Lower lobe of right lung (tissue), 2 donors: ENCODE measurements at places on chromosomes 7 and 10.

DNA sequence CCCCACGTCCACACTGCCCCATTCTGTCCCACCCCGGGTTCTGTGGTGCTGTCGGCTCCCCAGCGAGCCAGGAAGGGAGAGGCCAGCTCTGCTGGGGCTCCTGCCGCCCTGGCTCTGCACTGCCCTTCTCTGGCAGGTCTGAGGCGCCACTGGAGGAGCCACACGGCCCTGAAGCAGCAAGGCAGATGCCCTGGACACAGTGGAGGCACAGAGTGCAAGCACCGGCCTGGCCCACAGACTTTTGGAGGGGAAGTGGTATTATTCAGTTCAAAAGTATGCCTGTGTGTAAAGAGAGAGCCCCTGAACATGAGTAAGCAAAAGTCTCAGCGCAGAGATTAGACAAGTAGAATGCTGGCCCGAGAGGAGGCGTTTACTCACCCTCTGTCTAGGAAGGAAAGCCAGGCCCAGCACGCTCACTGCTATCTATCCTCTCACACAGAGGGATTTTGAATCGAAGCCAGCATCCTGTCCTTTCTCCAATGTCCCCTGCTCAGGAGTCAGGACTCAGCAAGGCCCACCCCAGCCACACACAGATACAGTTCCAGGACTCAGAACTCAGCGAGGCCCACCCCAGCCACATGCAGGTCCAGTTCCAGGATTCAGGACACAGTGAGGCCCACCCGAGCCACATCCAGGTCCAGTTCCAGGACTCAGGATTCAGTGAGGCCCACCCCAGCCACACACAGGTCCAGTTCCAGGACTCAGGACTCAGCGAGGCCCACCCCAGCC is 115.0 kb downstream of the EGFR start:
- no peak for DNase-seq

DNA sequence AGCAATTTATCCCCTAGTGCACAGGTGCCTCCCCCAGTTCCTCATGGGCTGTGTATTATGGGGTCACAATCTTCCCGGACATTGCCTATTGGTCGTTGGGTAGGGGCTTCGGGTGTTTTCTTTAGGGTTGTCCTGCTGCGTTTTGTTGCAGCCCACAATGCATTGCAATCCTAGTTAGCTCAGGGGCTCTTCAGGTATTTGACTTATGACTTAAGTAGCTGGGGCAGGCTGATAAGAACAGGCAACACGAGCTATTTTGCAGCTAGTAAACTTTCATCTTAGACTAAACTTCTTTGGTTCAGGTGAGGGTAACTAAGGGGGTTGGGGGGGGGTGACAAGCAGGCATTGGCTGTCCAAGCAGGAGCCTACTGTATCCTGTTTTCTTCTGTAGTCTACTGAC is 158.5 kb downstream of the TPST1 start:
- no peak for DNase-seq

DNA sequence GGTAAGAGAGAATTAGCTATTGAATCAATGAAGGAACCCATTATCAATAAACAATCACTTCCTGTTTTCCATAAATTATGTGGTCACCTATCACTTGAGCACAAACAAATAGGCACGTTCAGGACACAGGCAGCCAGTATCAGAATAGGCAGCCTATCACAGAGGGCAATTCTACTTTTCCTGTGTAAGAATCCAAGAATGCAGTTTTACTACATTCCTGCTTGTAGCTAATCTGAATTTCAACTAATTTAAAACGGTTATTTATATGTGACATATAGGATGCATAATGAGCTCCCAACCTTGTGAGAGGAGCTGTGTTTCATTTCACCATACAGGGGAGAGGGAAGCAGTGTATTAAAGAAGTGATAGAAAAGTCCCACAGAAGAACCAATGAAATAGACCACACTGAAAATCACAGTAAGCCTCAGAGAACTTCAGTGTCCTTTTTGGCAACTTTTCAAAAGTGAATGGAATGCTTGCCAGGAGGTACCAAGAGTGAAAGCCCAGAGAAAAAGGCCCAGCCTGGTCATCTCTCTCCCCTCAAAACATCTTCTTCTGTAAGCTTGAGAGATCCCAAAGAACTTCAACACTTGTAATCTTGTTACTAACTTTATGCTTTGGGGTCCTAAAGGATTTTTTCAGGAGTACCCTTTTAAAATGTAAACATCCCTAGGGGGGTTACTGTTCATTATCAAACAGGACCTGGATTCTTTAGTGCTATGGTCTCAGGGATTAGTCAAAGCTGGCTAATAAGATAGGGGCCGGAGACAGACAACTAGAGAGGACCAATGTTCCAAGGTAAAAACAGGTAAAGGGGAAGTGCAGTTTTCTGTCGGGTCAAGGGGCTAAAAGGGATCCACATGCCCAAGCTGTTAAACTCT is 1.3 kb downstream of the IMMP2L start:
- no peak for DNase-seq

DNA sequence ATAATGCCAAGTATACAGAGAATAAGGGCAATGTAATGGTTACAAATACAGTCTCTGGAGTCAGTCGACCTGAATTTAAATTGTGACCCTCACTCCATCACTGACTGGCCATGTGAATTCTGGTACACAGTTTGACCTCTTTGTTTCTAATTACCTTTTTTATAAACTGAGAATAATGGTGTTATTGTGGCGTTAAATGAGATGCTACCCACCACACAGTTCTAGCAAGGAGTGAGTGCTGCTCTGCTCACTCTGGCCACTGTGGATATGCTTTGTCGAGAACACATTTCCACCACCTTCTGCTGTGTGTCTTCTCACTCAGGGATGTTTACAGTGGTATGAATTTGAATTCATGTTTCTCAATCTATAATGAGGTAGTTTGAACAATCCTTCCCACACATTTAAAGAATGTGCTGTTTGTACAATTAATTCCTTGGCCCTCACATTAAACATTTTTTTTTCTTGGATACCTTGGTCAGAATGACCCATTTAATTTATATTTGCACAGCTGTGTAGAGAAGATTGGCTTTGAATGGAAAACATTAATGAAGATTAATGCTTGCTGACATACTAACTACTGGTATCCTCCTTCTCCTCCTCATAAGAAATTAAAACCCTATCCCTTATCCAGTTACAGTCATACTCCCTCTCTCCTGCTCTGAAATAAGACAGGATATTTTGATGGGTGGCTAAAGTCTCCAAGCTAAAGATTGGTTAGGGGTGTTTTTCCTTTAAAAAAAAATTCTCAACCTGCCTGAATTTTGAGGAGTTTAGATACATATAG is 42.4 kb downstream of the PLCE1 start:
- DNase-seq: no peak

DNA sequence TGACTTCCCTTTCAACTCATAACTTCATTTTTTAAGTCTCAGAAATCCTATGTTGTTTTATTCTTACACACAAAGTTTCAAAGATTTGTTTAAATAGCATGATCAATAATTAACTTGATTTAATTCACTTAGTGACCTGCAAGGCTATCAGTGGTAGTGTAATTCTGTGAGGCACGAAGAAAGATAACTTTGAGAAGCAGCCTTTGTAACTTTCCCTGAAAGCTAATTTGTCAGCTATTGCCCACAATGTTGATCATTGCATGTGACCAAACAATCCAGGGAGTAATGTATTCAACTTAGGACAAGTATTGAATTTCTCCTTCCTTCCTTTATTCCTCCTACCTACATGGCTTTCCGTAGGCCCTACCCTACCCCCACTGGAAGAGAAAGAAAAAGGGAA is 111.0 kb downstream of the SEMA3D start:
- no peak for DNase-seq

GRCh38 chr7:93551063-93551895 is 23.2 kb downstream of the CALCR start:
- DNase-seq: no peak

DNA sequence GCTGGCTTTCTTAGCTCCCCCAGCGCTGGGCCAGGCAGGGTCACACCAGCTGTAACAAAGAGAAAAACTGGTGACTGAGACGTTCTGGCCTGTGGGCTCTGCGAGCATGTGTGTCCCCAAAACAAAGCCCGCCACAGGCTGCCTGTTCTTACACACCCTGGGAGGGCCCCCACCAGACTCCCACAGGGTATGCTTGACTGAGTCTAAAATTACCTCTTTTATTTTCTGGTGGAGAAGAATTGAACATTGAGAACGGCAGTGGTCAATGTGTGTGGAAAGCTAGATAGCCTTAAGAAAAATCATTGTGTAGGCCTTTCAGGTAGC is 808 bp downstream of the C10orf71 start:
- DNase-seq: no peak

DNA sequence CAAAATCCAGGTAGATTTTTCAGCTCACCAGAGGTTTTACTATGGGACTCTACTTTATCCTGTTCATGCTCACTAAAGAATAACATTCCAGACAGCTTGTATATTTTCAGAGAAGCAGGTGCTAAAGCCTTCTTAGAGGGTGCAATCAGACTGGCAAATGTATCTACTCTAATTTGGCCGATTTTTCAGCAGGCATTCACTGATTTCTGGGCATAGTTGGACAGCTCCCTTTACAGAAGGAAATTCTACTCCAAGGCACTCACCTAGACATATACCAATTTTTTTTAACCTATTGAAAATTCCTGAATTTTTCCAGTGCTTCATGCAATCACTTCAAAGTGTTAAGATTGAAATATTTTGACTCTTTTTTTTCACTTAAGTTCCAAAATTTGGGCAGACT is 3.8 kb upstream of the CNTNAP2 start:
- no peak for DNase-seq

- DNase-seq: peak; percentile 51
Measured at GRCh38 chr10:72334196-72334824, 20.4 kb downstream of the DNAJB12 start.

DNA sequence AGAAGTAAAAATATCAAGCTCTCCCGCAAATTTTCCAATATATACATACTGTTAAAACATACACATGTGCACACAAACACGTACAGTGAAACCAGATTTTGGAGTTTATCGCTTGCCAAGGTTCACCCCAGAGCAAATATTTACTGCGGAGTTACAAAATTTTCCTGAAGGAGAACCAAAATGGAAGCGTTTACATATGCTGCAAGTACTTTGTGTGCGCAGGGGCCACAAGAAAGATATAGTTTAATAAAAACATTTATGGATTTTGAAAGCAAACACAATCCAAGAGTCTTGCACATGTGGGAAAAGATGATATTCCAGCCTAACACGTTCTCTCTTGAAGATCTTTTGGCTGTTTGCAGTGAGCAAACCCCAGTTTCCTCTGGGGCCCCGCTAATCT is 301.3 kb upstream of the NFE2L3 start:
- DNase-seq: no peak

DNA sequence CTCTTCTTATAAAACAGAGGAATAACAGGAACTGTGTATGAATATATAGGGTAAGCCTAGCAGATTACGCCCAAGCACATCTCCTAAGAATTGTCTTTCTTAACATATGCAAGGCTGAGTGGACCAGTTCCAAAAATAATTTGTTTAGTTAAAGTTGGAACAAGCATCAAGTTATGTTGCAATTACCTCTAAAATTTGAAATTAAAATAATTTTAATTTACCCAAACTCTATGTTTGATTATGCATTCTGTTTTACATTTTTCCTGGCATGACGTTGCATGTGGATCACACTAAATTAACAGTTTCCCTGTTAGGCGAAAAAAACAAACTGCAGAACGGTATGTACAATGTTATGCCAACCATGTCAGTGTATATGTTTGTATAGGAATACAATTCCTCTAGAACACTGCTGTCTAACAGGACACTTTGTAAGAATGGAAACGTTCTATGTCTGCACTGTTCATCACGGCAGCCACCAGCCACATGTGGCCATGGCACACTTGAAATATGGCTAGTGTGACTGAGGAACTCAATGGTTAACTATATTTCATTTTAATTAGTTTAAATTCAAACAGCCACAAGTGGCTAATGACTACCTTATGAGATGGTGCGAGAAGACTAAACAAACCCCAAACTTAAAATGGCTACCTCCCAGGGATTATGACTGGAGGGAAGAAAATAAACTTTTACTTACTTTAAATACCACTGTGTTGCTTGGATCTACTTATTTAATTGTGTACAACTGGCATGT is 281.1 kb upstream of the KLF14 start:
- DNase-seq: no peak

DNA sequence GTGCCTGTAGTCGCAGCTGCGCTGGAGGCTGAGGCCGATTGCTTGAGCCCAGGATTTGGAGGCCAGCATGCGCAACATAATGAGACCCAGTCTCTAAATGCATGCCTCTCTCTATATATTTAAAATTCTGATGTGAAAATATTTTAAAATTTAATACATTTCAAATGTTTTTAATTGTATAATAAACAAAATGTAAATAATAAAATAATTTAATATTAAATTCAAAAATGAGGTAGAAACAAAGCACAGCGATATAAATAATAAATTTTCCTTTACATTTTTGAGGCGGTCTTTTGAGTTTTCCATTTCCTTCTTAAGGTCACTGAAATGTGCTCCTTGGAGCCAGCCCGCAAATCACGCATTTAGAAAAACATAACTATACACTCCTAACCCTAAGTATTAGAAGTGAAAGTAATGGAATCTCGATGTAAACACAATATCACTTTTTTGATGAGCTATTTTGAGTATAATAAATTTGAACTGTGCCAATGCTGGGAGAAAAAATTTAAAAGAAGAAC is 523 bp upstream of the CDK1 start:
- no peak for DNase-seq

GRCh38 chr7:39824456-39825200 is 125.4 kb upstream of the CDK13 start:
- no peak for DNase-seq

DNA sequence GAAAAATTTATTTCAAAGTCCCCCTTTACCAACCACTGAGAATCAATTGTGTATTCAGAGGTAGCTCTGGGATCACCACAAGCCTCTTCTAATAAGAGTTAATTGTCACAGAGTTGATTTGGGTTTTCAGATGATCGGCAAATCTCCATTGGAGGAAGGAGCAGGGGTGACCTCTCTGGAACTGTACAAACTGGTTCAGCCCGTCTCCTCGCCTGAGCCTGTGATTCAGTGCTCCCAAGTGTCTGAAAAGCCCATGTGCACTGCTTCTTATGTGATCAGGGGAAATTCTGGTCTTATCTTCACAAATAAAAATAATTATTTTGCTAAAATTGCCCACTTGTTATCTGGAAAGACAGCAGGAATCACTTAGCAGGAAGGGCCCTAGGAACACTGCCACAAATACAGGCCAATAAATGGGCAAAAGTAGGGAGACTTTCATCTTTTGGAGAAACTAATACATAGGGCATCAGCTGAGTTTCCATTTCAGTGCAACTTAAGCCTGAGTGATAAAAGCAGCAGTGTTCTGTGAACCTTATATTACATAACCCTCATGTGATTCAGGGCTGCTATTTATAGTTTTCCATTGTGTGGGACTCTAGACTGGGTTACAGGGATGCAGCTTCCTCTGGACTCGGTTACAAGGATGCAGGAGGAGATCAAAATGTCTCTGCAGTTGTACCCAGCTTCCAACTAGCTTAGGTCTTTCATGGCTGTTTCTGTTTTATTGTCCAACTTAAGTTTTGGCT is 32.3 kb downstream of the CDK1 start:
- DNase-seq: no peak

- no peak for DNase-seq
Measured at GRCh38 chr10:127405221-127405620, 143.9 kb upstream of the NPS start.

- peak; percentile 15 for DNase-seq
Measured at GRCh38 chr10:100826031-100826651, 80.8 kb downstream of the PAX2 start.

- peak; percentile 93 for DNase-seq
Measured at GRCh38 chr7:945556-946255, 8.8 kb downstream of the ADAP1 start.
